Bronchial epithelial cell (primary cell): ENCODE measurements at places on chromosomes 2 and 18.

DNA sequence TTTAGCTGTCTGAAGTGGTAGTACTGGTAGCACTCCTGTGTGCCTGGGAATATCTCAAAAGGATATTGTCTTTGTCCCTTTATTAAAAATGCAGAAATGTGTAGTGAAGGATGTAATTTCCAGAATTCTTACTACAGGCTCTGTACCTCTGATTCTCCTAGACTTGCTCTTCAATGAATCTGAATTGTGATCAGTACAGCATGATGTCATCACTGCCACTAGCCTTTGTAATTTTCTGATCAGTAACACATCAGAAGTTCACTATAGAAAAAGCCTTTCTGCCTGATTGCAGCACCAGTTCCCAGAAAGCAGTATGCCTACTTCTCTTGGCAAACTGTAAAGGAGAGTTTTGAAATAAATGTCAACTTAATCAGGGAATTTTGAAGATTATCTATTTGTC lies 29.2 kb upstream of the OTOF start:
- no peak for DNase-seq

DNA sequence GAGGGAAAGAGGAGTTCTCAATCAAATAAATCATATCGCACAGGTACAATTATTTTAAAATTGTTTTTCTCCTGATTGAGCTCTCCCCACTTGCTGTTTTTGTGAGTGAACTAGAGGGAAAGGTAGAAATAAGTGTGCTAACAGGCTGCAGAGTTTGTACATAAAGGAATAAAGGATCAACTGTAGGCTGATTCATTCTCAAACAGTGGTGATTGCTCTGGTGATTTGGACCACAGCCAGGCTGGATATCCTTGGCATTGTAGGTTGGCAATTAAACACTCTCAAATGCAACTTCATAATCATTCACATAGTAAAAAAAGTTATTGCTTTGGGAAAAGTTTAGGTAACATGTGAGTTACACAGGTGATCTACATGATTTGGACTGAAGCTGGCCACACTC lies 29.8 kb downstream of the LRP1B start:
- peak; percentile 33 for DNase-seq

GRCh38 chr2:179020156-179020750 lies 29.7 kb downstream of the CCDC141 start:
- DNase-seq: peak; percentile 44

DNA sequence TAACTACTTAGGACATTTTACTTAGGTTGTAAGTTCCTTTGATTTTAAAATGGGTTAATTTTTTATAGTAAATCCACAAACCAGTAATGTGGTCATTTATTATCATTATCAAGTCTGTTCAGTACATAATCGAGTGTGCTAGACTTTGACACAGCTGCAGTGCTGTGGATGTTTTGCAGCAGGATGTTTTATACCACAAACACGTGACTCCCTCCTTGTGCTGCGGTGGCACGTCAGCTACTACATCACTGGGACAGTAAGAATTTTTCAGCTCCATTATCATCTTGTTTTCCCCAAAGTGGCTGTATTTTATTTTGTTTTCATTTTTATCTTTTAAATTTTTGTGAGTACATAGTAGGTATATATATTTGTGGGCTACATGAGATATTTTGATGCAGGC lies 70.0 kb downstream of the ATP9B start:
- no peak for DNase-seq

DNA sequence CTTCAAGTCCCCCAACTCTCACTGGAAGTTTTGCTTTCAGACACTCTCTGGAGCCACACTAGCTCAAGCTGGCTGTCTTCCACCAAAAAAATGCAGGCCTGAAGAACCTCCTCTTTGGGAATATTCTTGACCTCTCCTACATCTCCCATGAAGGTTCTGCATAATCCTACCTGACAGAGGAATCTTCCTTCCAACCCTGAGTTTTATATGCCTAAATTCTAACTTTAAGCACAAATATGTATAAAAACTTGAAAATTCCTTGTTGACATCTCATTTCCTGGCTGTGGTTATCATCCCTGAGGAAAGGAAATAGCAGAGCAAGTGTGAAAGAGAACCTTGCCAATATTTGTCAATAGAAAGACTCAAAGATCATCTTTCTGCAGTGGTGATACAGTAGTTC lies 249.0 kb downstream of the LPIN1 start:
- DNase-seq: peak; percentile 19

GRCh38 chr2:106572541-106573450 lies 85.6 kb downstream of the CD8B2 start:
- DNase-seq: peak; percentile 25

DNA sequence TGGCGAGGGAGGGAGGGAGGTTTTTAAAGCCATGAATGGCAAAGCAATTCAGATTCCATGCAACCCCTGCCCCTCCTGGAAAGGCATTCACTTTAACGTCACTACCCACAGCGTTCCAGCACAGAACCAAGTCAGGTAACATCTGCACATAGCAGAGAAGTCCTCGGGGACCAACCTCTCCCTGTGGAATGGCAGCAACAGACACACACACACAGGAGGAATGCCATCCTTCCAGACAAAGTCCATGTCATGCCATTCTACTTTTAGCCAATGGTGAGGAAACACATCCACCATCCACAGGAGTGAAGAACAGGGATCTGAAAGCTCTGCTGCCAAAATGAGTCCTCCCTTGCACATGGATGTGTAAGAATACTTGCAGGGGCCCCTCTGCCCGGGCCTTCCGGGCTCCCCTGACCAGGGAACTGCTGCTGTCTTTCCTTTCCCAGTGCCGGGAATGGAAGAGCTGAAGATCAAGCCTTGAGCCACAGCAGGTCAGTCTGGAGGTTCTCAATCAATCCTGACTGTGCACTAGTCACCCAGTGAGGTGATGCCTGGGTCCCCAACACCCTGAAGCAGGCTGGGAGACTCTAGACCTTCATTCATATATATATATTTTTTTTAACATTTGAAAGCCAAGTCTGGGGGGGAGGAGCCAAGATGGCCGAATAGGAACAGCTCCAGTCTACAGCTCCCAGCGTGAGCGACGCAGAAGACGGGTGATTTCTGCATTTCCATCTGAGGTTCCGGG lies 63.7 kb downstream of the UXS1 start:
- no peak for DNase-seq

- no peak for DNase-seq
Measured at GRCh38 chr2:210913461-210913860, 357.1 kb downstream of the CPS1 start.

- DNase-seq: no peak
Measured at GRCh38 chr2:1453561-1453960, 40.3 kb downstream of the TPO start.
